ENCODE measurements at places on chromosomes 12 and 14. TPM values are rescaled to one million over a fixed set of nuclear protein-coding genes. Genes with fewer than 3 reads are reported as not detected.

The PMEL gene
- total RNA-seq: not detected

The ASCL4 gene
- not detected for total RNA-seq

DNA sequence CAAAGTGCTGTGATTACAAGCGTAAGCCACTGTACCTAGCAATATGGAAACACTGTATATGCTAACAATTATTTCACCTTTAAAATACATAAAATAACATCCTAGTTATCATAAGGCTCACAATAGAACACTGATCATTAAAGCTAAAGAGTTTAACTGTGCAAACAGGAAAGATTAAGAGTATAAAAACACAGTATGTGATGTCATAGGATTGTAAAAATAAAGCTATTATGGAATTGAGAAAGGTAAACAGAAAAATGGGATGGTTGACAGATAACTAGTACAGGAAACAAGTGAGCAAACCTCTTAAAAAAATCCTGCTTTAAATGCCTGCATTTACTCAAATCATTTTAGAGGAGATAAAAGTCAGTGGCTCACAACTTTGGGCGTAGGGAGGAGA is 10.8 kb upstream of the IPO8 start:
- no peak overlapping the region for H3K4me3 ChIP-seq
- no peaks in the 10 kb centered on the region for H3K27me3 ChIP-seq
- H3K36me3 ChIP-seq: no peaks in the 10 kb centered on the region
- H3K4me1 ChIP-seq: no peaks in the 10 kb centered on the region

DNA sequence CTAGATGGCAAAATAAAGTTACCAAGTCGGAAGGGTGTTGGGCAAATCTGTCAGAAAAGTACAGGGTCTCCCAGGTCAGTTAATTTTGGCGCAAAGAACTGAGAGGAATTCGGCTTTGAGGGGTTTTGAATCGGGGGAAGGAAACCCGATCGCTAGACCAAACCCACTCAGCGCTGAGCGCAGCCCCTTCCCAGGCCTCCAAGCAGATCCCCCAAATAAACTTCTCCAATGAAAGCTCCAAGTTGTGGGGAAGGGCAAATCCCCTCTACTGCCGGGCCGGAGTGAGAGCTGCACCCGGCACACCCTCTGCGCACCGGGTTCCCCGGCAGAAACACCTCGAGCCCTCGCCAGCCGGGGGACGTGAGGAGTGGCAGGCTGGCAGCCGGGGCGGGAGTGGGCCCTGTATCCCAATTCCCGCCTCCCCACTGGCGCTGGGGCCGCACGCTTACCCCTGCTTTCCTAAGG is 441 bp downstream of the E2F7 start:
- peaks cover 37% of the 10 kb centered on the region for H3K27me3 ChIP-seq
- H3K36me3 ChIP-seq: no peaks in the 10 kb centered on the region
- peak overlapping the region; percentile 76 for H3K4me3 ChIP-seq
- no peak overlapping the region for H3K27ac ChIP-seq

DNA sequence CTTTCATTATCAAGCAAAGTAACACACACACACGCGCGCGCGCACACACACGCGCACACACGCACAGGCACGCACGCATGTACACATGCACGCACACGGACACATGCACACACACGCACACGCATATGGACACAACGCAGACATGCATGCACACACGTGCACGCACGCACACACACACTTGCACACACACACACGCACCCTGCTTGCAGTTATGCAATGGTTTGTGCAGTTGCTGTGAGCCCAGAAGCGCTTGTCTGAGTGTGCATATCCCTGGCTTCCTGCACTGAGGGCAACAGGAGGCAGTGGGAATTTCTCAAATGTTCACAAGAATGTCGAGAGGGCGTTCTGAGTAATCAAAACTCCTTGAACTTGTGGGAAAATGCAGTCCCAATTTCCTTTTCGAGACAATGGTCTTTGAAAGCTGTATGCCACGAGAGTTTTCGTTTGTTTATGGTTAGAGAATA is 41.6 kb downstream of the NFKBIA start:
- peaks cover 28% of the 10 kb centered on the region for H3K4me1 ChIP-seq
- no peaks in the 10 kb centered on the region for H3K27me3 ChIP-seq
- no peak overlapping the region for H3K27ac ChIP-seq
- no peak for DNase-seq
- no peaks in the 10 kb centered on the region for H3K36me3 ChIP-seq

- no peak overlapping the region for H3K27ac ChIP-seq
- H3K27me3 ChIP-seq: no peaks in the 10 kb centered on the region
- no peaks in the 10 kb centered on the region for H3K4me1 ChIP-seq
- no peaks in the 10 kb centered on the region for H3K36me3 ChIP-seq
Observed at GRCh38 chr12:32069071-32069470, 37.6 kb upstream of the BICD1 start.

GRCh38 chr12:101570047-101570446 is 24.7 kb upstream of the MYBPC1 start:
- H3K4me3 ChIP-seq: no peak overlapping the region
- H3K27ac ChIP-seq: no peak overlapping the region
- H3K4me1 ChIP-seq: no peaks in the 10 kb centered on the region
- H3K36me3 ChIP-seq: no peaks in the 10 kb centered on the region
- no peak for DNase-seq

DNA sequence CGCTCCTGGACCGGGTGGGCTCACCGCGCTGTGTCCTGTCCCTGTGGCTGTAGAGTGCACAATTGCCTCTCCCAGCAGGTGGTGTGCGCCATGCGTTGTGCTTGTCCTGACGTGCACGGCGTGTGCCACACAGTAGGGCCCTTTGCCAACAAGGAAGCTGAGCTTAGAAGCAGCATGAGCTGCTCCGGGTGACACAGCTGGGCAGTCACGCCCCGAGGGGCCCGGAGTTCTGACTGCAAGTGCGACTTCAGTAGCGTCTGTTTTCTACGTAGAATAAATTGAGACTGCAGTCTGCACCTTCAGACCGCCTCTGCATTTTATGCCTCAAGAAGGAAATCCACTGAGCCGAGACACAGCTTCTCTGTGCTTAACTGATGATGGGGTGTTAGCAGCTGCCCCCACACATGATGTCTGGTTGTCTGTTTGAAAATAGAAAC is 81.6 kb downstream of the ADGRD1 start:
- no peaks in the 10 kb centered on the region for H3K27me3 ChIP-seq
- no peak overlapping the region for H3K4me3 ChIP-seq
- DNase-seq: no peak

- H3K27ac ChIP-seq: no peak overlapping the region
- H3K4me3 ChIP-seq: no peak overlapping the region
- no peaks in the 10 kb centered on the region for H3K27me3 ChIP-seq
- DNase-seq: no peak
Observed at GRCh38 chr12:76311796-76312195, 36.4 kb downstream of the BBS10 start.

GRCh38 chr12:46084666-46085631 is 94.6 kb upstream of the SCAF11 start:
- no peaks in the 10 kb centered on the region for H3K4me1 ChIP-seq
- no peak overlapping the region for H3K4me3 ChIP-seq
- no peak for DNase-seq
- no peak overlapping the region for H3K27ac ChIP-seq
- no peaks in the 10 kb centered on the region for H3K36me3 ChIP-seq
- H3K27me3 ChIP-seq: no peaks in the 10 kb centered on the region

The VRK1 gene
- 25.7 TPM for total RNA-seq

- no peaks in the 10 kb centered on the region for H3K36me3 ChIP-seq
- H3K27ac ChIP-seq: no peak overlapping the region
- DNase-seq: no peak
Observed at GRCh38 chr12:100827901-100828520, 33.4 kb downstream of the ANO4 start.

DNA sequence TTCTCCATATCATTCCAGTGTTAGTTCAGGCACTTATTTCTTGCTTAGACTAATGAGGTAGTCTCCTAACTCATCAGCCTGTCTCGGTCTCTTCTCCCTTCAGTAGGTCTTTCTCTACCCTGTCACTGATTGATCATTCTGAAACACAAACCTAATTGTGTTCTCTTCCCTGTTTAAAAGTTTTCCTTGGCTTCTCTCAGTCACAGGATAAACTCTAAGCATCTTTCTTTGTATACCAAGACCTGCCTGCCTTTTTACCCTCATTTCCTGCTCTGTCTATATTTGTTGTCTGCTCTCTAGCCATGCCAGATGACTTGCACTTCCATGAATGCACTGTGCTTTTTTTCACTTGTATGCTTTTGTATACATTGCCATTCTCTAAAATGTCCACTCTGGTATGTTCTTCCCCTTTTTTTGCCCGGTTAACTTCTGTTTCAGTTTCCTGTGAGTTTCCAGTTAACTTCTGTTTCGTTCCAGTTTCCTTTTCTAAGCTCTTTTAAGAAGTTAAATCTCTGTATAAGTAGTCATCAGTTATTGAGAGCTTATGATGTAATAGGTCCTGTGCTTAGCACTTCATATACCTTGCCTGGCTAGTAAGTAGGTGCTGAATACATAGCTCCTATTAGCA is 12.8 kb downstream of the DIP2B start:
- peak overlapping the region; percentile 36 for H3K27ac ChIP-seq
- no peaks in the 10 kb centered on the region for H3K27me3 ChIP-seq
- no peak overlapping the region for H3K4me3 ChIP-seq
- H3K4me1 ChIP-seq: peaks cover 28% of the 10 kb centered on the region
- no peaks in the 10 kb centered on the region for H3K36me3 ChIP-seq
- no peak for DNase-seq

DNA sequence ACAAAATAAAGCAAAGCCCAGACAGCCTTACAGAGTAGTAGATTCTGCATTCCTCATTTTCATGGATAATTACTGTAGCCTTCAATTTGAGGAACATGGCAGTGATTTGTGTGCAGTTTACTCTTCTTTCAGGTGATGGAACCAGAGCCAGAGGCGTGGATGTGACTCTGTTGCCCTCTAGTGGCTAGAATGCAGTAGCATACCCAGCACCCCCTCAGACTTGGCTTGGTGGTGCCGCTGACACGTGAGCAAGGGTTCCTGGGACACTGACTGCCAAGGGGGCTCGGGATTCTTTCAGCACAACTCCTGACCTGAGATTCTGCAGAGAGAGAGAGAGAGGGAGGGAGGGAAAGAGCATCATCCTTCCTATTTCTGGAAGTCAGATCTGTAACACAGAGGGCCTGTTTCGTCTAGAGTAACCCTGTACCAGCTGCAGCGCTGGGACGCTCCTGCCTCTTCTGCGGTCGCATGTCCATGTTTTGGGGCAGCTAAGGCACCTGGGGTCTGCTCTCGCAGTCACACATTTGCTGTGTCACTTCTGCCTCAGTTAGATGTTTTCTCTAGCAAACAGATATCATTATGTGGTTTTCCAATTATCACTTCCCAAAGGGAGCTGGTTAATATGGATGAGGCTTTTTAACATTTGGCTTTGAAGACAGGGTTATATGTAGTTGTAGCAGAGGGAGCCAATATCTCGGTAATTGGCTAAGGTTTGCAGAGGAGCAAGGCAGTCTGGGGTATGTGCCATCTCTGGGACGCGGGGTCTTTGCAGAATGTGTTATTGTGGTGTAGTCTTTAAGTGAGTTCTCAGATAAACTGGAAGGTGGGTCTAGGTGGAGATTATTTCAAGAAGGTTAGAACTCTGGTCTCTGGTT is 428.1 kb downstream of the NRXN3 start:
- H3K4me1 ChIP-seq: no peaks in the 10 kb centered on the region
- peak; percentile 63 for DNase-seq
- no peak overlapping the region for H3K27ac ChIP-seq
- H3K36me3 ChIP-seq: no peaks in the 10 kb centered on the region
- H3K27me3 ChIP-seq: no peaks in the 10 kb centered on the region
- H3K4me3 ChIP-seq: no peak overlapping the region

The RD3L gene
- not detected for total RNA-seq

The SLC5A8 gene
- not detected for total RNA-seq

- H3K4me1 ChIP-seq: no peaks in the 10 kb centered on the region
- H3K4me3 ChIP-seq: no peak overlapping the region
- H3K27me3 ChIP-seq: no peaks in the 10 kb centered on the region
- H3K36me3 ChIP-seq: no peaks in the 10 kb centered on the region
- H3K27ac ChIP-seq: no peak overlapping the region
Observed at GRCh38 chr14:104396682-104397470, 182.7 kb upstream of the C14orf180 start.

DNA sequence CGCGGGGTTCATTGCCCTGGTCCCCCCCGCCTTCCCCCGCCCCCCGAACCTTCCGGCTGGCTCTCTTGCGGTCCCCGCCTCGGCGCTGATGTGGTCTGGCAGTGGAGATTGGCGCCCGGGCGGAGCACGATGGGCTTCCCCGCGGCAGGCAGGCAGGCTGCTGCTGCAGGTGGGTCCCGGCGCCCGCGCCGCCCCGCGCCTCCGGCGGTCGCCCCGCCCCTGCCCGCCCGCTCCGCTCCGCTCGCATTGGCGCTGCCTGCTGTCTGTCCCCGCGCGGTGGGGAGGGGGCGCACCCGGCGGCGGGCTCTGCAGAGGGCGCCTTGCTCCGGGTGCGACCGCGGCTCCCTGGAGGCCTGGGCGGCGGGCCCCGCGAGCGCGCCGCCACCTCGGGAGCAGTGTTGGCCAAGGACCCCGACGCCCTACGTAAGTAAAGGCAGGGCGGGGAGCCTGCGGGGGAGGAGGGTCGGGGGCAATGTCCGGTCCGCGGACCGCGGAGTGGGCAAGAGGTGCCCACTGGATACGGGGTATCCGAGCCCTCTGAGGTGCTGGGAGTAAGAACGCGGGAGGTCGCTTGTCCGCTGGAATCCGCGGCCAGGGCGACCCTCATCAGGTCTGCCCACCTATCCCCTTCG is at the start of gene AKAP5:
Gene AKAP5 (plus strand): TSS at position 309 of the 632 bp plus-strand sequence. CDS start 2,896 bp downstream, outside the sequence.
- peak within 1 kb of the TSS; percentile 72 for H3K27ac ChIP-seq
- peaks cover 12% of the 10 kb centered on the region for H3K4me1 ChIP-seq
- no peaks in the 10 kb centered on the region for H3K27me3 ChIP-seq
- H3K4me3 ChIP-seq: peak within 1 kb of the TSS; percentile 71

The INHBC gene
- total RNA-seq: not detected

The GPATCH2L gene
- total RNA-seq: 47.1 TPM

Measured in sigmoid colon (tissue), 7 donors.